ENCODE measurements at places on chromosomes 7 and 10.

- DNase-seq: no peak
These were observed 47.1 kb downstream of the PSMC2 start for GRCh38 chr7:103394566-103394965.

DNA sequence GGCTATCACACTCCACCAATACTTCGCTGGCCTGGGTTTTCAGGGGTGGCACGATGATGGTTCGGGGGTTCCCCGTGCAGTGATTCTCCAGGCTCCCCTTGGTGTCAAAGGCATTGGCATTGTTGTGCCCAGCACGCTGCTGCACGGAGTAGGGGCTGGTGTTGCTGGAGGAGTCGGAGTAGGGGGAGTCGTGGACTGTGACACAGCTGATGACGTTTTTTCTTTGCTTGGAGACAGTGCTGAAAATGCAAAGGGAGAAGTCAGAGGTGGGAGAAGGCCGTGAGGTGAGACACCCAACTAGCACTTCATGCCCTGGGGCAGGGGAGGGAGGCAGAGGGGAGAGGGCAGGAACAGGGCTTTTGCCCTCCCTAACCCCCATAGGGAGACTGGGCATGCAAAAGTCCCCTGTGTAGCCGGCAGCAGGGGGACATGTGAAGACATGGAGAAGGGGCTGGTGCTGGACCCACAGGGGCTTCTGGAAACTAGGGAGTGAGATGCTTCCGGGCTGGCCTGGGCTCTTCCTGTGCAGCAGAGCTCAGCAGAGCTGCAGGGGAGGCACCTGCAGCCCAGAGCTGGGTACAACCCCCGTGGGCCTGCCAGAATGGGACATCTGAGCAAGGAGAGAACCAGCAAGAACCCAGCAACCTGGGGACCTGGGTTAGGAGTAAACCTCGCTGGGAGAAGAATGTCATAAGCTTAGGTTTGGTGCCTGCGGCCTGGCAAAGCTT is 60.5 kb downstream of the CLEC2L start:
- no peak for DNase-seq

- no peak for DNase-seq
These were observed 6.6 kb downstream of the TTYH3 start for GRCh38 chr7:2638224-2638991.

GRCh38 chr10:94546901-94547185 is 1.3 kb downstream of the HELLS start:
- DNase-seq: no peak

DNA sequence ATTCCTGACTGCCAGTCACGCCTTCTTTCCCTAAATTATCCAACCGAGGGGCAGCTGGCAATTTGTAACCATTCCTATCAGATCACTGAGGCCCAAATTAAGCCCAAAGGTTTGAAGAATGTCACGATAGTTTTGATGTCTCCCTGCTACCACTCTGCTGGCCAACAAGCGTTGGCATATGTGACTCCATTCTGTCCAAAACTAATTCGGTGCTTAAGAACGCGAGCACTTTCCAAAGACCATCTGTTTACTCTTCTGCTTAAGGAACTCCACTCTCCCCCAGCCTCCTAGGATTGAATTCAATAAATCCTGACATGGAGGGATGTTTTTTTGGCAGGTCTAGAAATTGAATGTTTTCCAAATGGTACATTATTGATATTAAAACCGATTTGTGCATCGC is 131.5 kb upstream of the CTBP2 start:
- no peak for DNase-seq

All from stimulated activated CD8-positive, alpha-beta memory T cell treated with anti-CD3 and anti-CD28 coated beads, Interleukin-2, amount 100 ng/mL, for 1 hour (primary cell).